ENCODE measurements at places on chromosomes 2 and 18. TPM values are rescaled to one million over a fixed set of nuclear protein-coding genes. Genes with fewer than 3 reads are reported as not detected.

DNA sequence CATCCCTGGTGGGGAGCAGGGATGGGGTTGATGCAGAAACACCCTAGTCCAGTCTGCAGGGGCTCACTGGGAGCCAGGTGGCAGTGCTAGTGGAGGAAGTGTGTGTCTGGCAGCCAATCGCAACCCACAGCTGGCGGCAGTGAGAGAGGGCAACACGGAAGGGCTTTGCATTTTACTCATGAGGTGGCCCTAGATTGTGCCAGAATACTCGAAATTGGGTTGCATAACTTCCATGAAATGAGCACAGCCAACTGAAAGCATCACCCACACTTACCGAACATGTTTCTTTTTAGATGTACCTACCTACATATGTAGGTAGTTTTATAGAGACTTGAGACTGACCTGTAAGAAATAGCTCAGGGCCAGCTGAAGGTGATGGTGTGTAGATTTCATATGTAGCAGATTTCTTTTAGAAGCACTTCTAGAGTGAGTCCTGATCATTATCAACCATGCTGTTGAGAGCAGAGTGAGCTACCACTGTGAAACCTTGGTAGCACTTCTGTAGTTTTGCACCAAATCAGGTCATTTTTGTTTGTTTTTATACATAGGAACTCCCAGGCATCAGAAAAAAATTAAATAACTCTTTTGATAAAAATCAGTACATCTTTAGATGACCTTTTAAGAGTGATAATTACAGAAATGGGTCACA lies 13.0 kb downstream of the IL18R1 start:
- no peak for DNase-seq

GRCh38 chr18:35481960-35482366 lies 15.8 kb downstream of the INO80C start:
- DNase-seq = no peak

DNA sequence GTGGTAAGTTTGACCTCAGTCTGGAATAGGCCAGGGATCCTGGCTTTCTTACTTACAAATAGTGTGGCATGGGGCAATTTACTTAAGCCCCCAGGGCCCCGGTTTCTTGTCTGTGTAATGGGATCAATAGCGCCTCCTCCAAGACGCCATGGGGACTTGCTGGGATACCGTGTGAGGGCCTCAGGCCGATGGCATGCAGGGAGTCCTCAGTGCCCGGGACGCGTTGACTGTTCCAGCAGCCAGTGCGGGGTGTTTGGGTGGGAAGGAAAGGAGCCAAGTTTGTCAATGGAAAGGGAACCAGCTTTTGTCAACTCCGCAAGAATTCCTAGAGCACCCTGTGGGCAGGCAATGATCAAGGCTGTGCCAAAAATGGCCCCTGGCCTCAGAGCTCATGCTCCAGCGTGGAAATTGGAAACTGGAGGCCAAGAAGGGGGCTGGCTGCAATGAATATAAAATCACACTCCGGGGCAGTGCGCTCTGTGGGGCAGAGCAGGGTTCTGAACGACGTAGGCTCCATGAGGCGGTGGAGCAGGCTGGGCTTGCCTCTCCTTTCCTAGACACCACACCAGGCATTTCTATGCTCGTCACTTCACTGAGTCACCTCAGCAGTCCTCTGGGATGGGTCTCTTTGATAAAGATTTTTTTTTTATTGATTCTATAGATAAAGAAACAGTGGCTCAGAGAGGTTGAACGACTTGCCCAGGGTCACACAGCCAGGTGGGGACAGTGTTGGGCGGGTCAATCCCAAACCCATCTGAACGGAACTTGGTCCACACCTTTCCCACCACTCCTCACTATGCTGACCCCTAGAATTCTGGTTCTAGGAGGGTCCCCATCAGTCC lies 56.7 kb upstream of the ASAP2 start:
- DNase-seq = no peak

DNA sequence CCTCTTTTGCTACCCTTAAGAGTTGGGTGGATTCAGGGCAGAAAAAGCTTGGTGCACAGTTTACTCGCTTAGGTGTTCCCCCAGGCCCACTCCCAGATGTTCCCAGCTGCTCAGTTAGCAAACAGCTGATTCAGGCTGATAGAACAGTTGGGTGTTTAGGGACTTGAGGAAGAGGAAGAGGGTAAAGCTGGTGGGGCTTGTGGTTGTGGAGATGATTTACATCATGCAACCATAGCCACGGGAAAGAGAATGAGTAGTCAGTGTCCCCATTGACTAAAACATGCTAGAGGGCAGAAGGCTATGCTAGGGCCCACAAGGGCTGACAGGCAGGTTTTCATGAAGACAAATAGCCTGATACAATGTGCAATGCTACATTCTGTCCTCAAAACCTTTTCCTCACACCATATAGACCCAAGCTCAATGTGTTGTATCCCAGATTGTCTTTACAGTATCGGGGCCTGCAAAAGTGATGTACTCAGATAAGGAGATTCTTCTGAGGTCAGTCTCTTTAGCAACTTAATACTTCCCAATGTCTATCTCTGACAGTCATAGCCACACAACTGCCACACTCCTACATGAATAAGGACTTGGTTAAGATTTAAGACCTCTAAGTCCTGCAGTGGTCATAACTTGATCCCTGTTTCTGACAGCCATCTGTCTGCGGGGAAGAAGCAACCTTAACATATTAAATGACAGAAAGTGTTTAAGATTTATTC lies 15.6 kb downstream of the COLEC12 start:
- no peak for DNase-seq

- DNase-seq = no peak
These were observed 61.8 kb downstream of the NEDD4L start for GRCh38 chr18:58105888-58106260.

GRCh38 chr18:28208712-28209265 lies 31.9 kb upstream of the CDH2 start:
- no peak for DNase-seq

GRCh38 chr2:160474891-160475787 lies 18.5 kb downstream of the RBMS1 start:
- DNase-seq = no peak

DNA sequence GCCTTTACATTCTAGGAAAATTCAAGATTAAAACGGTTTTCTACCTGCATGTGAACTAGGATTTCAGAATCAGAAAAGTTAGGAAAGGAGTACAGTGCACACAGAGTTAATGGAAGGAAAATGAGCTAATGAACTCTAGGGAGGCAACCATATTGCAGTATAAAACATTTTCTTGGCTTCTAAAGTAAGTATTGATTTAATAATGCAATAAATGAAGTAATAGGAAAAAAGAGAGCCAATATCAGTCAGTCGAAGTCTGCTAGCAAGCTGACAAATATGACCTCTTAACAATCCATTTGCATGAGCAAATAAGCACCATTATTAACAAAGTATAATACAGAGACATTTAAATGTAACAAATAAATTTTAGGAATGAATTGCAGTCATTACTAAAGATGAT lies 80.2 kb upstream of the COL3A1 start:
- DNase-seq = no peak

The SOWAHC gene
- 1.0 TPM for total RNA-seq

GRCh38 chr2:111200333-111200881 lies 79.7 kb downstream of the BCL2L11 start:
- no peak for DNase-seq

The GPAT2 gene
- 4.7 TPM for total RNA-seq
